ENCODE measurements at places on chromosomes 4 and X.

- no peak for DNase-seq
These were observed 58.1 kb upstream of the BCOR start for GRCh38 chrX:40155589-40156469.

DNA sequence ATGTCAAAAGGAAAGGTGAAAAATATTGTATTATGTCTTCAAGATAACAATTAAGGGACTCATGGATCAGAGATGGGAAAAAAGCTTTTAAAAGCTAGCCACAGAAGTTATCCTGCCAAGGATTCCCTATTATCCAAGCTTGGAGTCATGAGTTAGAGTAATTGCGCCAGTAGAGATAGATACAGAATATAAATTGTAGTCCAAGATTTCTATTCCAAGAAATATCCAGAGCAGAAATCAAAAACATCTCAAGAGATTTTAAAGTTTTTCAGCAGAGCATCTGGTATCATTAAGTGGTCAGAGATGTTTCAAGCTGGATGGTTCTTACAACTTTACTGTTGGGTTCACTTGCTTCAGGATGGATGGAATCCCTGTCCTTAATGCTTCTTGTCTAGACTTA, 186.7 kb downstream of the PCDH18 start:
- DNase-seq: no peak

DNA sequence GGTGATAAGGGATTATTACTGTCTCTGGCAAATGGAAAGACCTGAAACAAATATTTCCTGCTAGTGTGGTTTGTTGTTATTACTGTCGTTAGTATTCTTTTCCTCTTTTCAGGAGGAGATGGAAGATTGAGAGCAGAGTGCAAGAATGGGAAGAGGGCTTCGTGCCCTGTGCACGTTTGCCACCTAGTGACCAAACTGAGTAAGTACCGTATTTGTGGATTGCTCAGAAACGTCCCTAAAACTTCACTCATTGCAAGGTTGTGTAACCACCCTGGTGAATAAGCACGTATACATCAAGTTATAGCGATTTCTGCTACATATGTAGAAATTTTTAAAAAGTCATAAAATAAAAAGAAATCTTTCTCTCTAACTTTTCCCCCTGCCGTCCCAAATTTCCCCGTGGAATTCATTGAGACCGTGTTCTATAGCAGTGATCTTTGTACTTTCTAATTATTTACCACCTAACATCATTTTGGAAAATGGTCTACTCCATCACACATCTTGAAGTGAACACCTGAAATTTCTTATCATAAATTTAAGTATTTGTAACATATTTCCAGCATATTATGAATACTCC, 24.3 kb downstream of the LINC00632 start:
- peak; percentile 31 for DNase-seq

GRCh38 chr4:163200727-163201349, 34.1 kb upstream of the NAF1 start:
- no peak for DNase-seq

DNA sequence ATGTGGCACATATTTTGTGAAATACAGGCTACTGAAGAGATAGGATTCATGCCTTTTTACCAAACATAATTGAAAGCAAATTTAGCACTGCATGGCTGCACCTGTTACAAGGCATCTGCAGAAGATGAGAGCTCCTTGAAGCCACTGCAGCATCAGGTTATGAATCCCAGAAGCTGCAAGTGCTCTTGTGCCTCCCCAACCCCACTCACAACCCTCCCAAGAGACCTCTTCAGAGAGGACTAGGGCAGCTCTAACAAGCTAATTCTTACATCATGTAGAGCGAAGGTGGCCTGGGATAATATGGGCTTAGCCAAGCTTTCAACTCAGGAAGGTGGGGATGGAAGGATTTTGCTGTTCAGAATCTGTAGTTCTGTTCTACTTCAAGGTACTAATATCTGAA, 27.2 kb downstream of the MFAP3L start:
- no peak for DNase-seq

DNA sequence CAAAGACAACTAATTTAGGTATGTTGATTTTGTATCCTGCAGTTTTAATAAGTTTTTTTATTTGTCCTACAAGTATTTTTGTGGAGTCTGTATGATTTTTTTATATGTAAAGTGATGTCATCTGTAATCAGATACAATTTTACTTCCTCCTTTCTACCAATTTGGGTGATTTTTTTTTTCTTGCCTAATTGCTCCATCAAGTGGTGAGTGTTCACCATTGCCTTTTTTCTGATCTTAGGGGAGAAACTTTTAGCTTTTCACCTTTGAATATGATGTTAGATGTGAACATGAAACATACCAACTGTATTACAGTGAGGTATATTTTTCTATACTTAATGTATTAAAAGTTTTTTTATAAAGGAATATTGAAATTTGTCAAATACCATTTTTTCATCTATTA, 362.3 kb downstream of the PABPC4L start:
- DNase-seq: no peak
